ENCODE measurements at places on chromosomes 3 and 15.
A peak's percentile ranks its signal among the peaks of the same experiment; 100 is the strongest.

DNA sequence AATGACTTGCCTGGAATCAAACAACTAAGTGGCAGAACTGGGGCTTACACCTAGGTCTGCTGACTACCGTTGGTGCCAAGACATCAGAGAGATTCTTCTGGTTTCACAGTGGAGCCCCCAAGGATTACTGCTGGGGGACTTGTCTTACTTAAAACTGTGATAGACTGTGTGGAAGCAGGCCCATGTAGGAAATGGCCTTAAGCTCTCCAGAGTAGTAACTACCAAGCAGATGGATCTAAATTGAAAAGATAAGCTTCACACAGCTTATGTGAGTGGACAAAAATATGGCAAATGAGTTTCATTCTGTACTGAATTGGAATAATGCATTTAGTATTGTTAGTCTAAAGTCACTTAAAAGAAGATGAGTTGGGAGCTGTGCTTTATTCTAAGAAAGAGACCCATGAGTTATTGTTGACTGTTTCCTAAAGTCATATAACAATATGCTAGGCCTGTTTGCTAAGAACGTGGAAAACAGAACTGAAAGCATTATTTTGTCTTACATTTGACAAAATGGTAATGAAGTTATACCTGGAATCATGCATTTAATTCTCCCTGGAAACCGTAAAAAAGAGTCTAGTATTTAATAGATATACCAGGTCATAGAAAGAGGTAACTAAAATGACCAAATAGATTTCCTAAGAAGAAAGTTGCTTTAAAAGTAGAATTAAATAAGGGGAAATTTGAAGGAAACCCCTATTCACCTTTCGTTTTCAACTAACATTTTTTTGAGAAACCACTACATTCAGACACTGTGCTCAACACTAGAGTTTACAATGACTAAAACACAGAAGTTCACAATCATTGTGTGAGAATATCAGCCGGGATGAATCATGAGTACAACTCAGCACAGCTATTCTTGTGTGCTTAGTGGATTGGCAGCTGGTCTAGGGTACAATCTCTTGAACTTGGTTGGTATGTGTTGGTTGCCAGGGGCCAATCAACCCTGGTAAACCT is 13.0 kb upstream of the MAPK6 start:
- DNase-seq = no peak

DNA sequence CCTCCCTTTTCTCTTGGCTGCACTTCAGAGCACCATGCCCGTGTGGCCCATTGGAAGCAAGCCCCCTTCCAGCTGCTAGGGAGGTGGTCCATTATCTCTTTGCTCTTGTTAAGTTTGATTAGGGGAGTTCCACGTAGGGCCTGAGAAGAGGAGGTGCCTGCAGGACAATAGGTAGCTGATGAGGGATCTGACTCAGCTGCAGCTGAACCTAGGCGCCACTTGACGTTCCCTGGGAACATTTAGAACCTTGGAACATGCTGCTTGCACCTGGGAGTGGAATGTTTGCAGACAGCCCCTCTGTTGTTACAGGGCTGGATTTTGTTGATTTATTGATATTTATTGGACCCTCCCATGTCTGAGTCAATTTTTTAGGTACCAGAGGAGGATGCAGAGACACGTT is 4.7 kb downstream of the SMAD3 start:
- DNase-seq = no peak

DNA sequence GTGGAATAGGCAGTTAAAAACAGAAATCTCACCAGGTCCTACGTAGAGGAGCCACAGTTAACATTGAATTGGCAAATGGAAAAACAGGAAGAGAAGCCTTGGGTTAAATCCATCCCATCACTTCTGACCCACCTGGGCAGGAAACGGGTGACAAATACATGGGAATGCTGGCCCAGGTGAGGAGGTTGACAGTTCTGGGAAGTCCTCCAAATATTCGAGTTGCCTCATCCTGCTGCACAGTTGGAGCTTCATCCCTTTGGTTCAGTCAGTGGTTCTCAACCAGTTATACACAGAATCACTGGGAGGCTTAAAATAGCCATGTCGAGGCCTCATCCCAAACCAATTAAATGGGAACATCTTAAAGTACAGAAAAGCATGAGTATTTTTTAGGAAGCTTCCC is 5.3 kb downstream of the MYZAP start:
- DNase-seq = no peak

DNA sequence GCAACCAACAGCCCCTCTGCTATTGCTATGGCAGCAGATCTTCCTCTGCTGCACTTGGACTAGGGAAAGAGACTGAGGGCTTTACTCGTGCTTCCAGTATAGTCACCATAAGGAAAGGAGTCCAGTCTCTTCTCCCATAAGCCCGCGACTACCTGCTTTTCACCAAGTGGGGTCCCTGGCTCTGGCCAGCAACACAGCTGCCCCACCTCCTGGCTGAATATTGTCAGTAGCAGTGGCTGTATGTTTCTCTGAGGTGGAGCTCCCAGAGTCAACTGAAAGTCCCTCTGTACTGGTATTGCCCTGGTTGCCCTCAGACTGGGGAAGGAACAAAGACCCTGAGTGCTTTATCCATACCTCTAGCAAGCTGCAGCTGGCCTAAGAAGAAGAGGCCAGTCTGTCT is 719.6 kb downstream of the SQOR start:
- DNase-seq = no peak

GRCh38 chr15:57743424-57743823 is 36.9 kb downstream of the POLR2M start:
- DNase-seq = no peak

DNA sequence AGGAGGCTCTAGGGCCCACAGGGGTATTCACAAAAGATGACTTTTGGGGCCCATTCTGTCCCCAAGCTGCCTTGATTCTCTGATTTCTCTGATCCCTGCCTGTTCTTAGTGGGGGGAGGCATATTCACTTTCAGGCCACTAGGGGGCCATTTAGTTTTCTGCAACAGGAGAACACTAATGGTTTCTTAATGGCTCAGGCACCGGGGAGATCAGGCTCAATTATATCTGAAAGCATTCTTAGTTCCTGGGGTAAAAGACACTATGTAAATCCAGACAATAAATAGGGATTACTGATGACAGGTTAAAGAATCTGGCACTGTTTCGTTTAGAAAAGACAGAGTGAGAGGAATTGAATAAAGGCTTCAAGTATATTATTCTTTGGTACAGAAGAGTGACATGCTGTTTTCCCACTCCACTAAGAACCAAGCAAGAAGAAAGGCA is 2.5 kb upstream of the INAFM2 start:
- peak; percentile 81 for DNase-seq

- DNase-seq = no peak
Observed at GRCh38 chr3:168807448-168807847, 711.7 kb upstream of the GOLIM4 start.

- peak; percentile 23 for DNase-seq
Observed at GRCh38 chr3:114178770-114179368, at the start of gene DRD3. Gene DRD3, minus strand, starts transcription at chr3:114179052. Its CDS starts 7,060 bp downstream, at chr3:114171992.

GRCh38 chr15:52427804-52428203 is 100.9 kb downstream of the MYO5A start:
- no peak for DNase-seq

GRCh38 chr3:933326-933725 is 159.5 kb upstream of the CNTN6 start:
- no peak for DNase-seq

DNA sequence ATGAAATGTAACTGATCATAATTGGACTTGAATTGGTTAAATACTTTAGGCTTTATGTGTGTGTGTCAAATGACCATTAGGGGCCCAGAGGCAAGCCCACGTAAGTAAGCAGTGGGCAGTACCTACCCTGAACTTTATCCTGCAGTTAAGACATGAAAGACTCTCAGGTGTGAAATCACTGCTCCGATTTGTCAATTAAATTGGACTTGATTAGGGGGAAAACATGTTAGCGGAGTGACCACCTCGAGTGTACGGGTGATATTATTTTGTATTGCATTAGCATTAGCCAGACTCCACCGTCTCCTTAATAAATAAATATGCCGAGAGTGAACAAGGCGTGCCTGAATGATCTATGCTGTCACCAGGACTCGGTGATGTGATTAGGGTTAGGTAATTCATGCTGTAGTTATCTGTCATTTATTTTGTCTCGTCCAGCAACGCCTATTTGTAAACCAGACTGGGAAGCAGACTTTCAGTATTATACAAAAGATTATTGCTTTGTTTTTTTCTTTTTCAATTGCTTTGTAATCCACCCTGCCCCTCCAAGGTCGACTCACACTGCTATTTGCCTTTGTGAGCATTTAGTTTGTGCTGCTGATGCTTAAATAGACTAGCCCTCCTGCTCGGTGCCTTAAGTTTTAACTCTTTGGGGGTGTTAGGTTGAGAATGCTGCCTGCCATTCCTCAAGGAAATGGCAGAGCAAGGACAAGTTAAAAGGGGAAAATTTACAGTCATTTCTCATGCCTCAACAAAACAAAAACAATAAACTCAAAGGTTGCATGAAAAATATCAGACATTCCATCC is 1.8 kb downstream of the RBMS3 start:
- no peak for DNase-seq

GRCh38 chr15:98025237-98025636 is 64.7 kb downstream of the ARRDC4 start:
- DNase-seq = no peak

DNA sequence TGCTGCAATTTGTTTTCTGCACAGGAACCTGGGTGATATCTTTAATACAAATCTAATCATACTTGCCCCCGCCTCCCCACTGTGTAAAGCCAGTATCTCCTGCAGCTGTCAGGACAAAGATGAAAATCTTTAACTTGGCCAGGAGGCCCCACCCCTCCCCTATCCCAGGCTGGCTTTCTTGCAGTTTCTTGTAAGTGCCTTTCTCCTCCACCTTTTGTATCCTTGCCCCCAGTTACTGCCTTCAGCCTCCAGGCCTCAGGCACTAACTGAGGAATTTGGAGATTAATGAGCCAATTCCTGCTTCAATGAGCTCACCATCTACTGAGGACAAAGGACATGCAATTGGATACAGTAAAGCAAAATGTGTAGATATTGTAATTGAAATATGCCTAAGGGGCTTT is 6.5 kb downstream of the GCSAM start:
- DNase-seq = peak; percentile 32

DNA sequence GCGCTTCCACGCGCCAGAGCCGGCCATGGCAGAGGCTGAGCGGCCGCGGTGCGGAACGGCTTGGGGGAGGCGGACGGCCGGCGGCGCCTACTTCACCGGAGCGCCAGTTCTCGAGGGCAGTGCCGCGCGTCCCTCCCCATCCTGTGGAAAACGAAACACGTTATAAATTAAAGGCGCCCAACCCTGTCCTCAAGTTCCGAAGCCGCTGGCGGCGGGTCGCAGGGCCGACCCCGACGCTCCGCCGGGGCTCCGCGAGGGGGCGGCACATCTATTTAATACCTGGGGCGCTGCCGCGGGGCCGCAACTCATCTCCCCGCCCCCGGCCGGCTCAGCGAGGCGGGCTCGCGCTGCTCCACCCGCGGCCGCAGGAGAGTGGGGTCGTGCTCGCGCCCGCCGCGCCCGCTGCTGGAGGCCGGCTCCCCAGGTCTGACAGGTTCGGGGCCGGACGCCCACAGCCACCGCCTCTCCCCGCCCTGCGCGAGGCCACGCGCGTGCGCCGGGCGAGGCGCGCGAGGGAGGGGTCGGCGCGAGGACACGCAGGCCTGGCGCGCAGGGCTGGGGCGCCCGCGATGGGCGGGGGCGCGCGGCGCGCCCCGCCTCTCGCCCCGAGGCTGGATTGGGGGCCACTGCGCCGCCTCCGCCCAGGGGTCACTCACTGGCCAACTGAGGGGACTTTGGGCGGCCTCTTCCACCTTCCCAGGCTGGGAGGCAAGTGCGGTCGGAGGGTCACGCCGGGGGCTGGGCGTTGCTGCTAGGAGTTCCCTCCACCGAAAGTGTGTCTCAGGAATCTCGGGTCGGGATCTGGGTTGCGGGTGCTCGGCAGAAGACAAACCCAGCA is at the start of gene SLC30A4:
SLC30A4 (minus strand) TSS at position 428 of the 838 bp plus-strand sequence; CDS start at position 27, 401 bp downstream.
- peak; percentile 78 for DNase-seq

GRCh38 chr3:120151791-120152190 is 57.5 kb upstream of the GSK3B start:
- no peak for DNase-seq

GRCh38 chr3:48898383-48899234 is at the start of gene SLC25A20:
Gene SLC25A20, minus strand, starts transcription at chr3:48898882. Its CDS starts 88 bp downstream, at chr3:48898794.
- DNase-seq = peak; percentile 90

DNA sequence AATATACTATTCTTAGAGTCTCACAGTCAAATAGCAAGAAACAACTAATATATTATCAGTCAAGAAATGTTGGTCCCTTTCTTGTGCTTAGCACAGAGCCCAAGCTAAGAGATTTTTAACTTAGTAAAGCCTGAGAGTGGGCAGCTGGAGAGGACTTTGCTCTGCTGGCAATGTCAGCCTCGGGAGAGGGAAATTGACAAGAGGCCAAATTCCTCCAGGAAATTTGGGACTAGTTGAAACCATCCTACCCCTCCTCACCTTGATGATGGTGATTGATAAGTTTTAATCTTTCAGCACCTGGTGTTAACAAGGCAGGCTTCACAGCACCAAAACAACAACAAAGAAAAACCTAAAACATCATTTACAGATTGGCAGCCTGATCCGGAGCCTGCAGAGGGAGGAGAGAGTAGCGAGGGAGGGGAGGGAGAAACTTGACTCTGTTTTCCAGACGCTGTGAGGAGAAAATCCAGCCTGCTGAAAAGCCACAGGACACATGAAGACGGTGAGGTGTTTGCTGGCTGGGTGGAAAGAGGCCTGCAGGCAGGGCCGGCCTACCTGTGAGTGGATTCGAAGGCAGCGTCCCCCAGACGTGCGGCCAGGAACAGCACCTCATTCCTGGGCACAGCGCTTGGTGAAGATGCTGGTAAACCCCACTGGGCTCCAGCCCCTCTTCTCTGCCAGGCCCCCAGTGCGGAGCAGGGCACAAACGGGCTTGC is 150.9 kb downstream of the LRRC28 start:
- no peak for DNase-seq

DNA sequence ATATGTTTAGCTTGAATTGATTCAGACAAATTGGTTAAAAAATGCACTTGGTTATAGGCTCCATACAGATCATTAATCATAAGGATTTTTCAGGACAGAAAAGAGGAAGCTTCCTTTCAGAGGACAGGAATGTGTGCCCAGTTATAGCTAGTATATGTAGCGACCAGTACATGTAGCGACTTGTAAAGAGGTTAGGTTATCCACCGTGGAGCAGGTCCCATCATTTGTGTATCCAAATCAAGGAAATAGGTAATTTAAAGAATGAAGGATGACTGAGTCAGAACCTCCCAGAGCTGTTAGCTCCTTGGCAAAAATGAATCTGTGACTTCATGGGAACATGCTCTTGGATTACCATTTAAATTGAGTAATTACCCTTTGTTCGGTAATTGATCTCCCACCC is 15.8 kb upstream of the P2RY12 start:
- DNase-seq = no peak

Measured in CD4-positive, alpha-beta T cell treated with Interleukin-10 for 1 hour (primary cell).